Activated CD4-positive, CD25-positive, alpha-beta regulatory T cell (primary cell): ENCODE measurements at places on chromosomes 1 and 21.

DNA sequence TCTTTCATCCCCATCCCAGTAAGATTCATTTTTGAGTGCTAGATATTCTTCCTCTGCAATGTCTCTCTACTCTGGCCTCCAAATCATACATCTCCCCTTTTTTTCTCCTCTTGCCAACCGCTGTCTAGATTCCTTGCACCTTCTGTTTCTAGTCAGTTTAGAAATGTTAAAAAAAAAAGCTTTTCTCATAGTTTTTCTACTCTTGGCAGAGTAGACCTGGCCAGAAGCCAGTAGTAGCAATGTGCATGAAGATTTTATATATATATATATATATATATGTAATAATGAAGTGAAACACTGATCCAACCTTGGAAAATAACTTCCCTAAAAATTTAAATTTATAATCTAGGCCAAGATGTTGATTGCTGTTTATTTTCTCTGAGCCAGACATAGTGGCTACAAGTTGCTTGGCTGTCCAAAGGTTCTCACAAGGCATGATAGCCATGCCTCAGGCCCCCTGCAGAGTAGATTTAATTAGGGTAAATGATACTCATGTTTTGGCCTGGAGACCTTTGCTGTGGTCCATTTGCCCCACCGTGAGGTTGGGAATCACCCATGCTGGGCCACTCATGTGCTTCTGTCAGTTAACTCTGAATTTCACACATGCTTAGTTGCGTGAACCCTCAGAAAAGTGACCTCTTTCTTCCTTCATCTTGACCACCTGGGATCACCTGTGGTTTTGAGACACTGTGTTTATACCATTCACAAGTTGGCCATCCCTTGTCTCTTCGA, 103.4 kb upstream of the KCNE2 start:
- no peak for DNase-seq

DNA sequence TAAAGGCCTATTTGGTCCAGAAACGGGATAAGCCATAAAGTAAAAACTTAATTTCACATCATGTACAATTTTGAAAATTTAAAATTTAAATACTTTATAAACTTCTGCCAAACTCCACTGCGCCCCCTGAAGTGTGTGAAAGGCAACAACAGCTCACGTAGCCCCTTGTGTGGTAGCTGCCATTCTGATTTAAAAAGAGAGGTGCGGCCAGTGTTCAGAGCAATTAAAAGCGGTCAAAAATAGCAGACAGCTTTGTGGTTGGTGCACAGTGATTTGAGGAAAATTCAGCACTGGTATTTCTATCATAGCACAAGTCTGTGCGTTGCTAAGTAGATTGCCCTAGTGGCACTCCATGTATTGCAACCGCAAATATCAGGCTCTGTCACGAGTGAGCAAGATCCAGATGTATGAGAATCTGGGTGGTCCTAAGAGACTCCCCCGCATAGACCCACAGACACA, 122.5 kb downstream of the ATG4C start:
- DNase-seq: no peak

DNA sequence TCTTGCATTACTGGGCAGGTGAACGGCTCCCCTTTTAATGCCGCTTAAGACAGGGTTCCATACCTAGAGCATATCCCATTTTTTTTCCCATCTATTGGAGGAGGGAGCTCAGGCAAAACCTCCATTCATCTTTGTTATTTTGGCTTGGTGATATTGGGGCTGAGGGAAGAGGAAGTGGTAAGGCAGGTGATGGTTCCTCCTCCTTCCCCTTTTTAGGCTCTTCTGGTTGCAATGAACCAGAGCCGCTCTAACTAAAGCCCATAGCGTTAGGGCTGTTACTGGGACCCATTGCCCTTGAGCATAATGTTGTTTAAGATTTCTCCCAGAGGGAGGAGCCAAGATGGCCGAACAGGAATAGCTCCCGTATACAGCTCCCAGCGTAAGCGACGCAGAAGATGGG, 21.1 kb downstream of the PYHIN1 start:
- no peak for DNase-seq

DNA sequence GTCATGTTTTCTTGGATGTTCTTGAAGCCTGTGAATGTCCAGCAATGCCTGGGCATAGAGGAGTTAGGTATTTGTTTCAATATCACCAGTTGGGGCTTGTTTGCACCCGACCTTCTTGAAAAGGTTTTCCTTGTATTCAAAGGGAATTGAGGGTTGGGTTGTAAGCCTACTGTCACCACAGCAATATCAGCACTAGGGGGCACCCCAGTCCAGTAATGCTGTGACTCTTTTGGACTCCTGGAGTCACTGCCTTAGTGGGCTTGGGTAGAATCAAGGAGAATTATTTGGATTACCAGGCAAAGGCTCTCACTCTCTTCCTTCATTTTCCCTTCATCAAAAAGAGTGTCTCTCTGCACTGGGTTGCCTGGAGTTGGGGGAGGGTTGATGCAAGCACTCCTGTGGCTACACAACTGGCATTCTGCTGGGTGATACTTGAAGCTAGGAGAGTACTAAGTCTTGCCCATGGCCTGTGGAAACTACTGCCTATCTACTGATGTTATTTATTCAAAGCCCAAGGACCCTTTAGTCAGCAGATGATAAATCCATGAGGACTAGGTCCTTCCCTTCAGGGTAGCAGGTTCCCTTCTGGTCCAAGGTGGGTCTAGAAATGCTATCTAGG, 34.5 kb downstream of the OR10R2 start:
- DNase-seq: peak; percentile 14

DNA sequence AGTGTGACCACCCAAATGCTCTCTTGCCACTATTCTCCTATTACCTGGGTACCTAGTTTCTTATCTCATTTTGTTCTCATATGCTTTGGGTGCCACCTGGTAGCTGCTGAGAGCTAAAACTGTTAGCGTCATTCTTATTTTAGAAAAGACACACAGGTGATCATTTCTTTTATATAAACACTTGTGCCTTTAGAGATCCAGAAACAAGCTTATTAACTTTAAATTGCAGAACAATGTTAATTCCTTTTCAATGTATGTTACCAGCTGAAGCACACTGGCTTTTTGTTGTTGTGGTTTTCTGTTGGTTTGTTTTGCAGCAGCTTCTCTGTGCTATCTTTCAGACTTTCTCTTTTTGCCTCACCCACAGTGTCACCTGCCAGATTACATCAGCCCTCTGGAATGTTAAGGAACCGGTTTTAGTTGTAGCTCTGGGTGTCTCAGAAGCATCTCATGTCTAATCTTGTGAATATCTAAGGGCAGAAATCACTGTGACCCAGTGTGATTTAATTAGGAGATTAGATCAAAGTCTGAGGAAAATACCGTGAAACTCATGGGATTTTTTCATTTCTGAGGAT, 43.4 kb upstream of the SLC19A2 start:
- no peak for DNase-seq

GRCh38 chr21:32888971-32889370, 117.4 kb upstream of the PAXBP1 start:
- no peak for DNase-seq

DNA sequence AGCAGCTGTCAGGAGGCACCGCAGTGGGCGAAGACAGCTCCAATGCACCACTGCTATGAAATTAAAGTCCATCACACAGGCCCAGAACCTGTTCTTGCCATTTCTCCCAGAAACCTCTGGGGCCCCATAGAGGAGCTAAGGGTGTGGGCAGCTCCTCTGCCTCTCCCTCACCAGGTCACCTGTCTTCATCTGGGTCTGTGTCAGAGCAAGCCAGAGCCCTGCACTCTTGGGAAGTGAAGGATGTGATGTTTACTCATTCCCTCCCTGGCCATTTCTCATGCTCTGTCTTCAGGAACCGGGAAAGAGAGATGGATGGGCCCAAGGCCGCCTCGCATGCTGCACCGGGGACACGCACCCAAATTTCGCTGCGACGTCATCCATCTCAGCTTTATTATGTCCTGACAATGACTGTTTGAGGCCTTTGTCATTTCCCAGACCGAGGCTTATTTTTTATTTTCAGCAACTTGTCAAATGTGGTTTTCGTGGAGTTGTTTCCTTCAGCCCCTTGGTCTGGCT, 216.1 kb downstream of the NPHP4 start:
- DNase-seq: no peak

GRCh38 chr21:43189936-43190335, 21.1 kb downstream of the CRYAA start:
- no peak for DNase-seq

- no peak for DNase-seq
Observed at GRCh38 chr21:27817074-27817473, 850.2 kb upstream of the ADAMTS5 start.

DNA sequence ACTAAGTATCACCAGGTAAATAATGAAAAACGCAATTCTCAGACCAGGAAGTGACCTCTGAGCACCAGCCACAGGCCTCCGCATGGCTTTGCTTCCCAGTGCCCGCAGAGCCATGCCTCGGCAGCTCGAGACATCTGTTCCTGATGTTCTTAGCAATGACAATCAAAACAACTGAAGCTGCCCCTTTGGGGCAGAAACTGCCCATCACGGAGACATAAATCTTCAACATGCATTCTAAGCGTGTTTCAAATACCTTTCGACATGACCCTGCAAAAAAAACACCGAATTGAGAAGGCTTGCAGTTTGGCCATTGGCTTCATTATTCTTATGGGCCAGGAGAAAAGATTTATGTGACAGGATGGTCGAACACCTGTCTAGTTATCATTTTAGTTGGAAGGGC, 5.8 kb upstream of the RAP1GAP start:
- no peak for DNase-seq

DNA sequence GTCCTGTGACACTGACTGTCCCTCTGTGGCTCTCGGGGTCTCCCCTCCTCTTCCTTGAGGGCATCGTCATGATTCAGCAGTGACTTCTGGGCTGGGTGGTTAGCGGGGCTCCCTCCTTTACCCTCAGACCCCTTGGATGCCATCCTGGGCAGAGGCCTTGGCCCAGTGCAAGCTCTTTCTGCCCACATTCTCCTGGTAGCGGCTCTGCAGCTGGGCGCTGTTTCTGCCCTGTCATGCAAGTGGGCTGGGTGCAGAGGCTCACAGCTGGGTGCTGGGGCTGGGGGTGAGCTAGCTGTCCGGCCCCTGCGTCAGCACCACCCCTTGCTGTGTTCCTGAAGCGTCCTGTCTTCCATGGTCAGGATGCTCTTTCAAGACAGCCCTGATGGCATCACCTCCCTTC, 158.5 kb downstream of the PCBP3 start:
- DNase-seq: no peak

DNA sequence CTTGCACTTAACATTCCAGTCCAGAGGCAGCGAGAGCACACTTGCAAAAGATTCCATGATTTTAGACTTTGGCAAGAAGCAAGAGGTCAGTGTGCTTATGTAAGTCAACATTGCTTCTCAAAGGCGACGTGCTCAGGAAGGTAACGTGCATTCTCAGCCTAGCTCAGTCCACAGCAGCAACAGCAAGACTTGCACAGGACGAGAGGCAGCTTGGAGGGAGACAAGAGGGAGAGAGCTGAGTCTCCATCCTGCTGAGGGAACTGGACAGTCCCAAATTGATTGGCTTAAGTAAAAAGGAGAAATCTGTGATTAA, 56.5 kb downstream of the PTP4A2 start:
- no peak for DNase-seq

- DNase-seq: peak; percentile 7
Observed at GRCh38 chr1:204377800-204378668, 18.3 kb upstream of the PLEKHA6 start.

- no peak for DNase-seq
Observed at GRCh38 chr1:192913683-192914082, 104.8 kb downstream of the RGS2 start.

DNA sequence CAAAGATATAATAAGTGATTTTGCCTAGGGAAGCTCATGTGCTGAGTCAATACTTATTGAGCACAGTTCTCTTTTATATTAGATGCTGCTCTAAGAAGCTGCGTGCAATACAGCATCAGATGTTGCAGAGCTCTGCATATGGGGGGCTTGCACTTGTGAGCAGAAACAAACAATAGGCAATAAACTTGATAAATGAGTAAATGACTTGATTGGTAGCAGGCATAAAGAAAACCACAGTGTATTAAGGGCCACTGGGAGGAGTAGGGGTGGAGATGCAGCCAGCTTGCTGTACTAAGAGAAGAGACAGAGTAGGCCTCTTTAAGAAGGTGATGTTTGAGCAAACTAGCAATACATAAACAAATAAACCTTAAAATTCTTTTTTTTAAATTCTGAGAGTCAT, 598.5 kb upstream of the ADAMTS5 start:
- no peak for DNase-seq

GRCh38 chr1:19416145-19416544, 69.2 kb downstream of the CAPZB start:
- DNase-seq: no peak

DNA sequence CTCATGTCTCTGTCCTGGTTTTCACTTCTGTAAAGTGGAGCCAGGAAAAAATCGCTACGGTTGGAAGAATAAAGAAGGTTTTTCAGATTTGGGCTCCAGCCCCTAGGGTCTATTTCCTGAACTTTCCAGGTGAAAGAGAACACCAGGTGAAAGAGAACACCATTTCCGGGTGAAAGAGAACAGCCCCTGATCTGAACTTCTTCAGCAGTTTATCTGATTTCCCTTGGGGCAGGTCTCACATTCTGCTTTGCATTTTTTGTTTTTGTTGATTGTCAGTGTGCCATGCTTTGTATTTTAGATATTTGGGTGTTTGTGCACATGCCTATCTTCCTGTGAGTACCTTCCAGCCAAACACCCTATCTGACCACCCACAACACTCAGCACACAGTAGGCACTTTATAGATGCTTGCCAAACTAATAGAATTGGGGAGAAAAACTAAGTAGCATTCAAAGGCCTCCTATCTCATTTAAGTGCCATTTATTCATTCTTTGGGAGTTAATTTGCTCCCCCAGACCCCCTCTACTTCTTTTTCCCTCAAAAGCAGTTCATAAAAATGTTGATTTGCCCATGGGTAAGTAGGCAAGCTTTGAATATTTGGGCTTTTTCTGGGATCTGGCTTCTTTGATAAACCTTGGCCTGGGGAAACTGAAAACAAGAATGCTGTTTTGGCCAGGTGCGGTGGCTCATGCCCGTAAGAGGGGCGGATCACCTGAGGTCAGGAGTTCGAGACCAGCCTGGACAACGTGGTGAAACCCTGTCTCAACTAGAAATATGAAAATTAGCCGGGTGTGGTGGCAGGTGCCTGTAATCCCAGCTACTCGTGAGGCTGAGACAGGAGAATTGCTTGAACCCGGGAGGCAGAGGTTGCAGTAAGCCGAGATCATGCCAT, 2.2 kb downstream of the NAV1 start:
- no peak for DNase-seq

- no peak for DNase-seq
Observed at GRCh38 chr1:10216090-10216749, 5.8 kb downstream of the KIF1B start.

DNA sequence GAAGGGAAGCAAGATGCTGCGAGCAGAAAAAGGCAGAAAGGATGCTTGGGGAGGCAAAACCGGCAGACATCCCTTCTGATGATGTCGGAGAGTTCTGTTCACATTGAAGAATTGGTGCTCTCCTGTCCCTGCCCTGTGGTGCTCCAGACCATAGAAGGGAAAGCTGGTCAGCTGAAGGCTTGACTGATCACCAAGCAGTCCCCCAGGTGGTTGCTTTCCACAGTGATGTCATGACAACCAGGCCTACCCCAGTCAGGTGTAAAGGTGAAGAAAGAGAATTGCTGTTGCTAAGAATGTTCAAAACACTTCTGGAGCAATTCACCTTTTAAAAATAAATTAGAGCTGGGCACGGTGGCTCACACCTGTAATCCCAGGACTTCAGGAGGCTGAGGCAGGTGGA, 59.5 kb downstream of the OPTC start:
- DNase-seq: no peak
